AG10803 (cell line): ENCODE measurements at places on chromosomes 2 and 18.

- no peak for DNase-seq
Measured at GRCh38 chr2:226755631-226756030, 44.0 kb downstream of the IRS1 start.

GRCh38 chr2:31249009-31249690, 15.2 kb downstream of the EHD3 start:
- no peak for DNase-seq

GRCh38 chr2:135874777-135875365, 1.4 kb downstream of the MCM6 start:
- no peak for DNase-seq

DNA sequence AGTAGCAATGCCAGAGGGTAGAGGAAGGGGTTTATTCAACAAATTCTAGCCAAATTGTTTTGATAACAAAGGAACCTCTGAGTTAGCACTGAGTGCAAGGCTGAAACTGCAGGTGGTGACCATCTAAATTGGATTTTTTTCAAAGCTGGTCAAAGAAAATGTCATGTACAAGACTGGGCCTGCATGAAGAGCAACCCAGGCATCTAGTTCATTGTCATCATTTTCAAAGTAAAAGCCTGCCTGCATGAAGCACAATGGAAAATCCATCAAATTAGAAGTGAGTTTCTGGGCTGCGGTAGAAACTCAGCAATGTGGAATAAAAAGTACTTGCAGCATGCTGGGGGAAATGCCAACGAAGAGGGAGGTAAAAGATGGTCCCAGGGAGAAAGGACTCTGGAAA, 80.8 kb upstream of the PPP1CB start:
- no peak for DNase-seq

DNA sequence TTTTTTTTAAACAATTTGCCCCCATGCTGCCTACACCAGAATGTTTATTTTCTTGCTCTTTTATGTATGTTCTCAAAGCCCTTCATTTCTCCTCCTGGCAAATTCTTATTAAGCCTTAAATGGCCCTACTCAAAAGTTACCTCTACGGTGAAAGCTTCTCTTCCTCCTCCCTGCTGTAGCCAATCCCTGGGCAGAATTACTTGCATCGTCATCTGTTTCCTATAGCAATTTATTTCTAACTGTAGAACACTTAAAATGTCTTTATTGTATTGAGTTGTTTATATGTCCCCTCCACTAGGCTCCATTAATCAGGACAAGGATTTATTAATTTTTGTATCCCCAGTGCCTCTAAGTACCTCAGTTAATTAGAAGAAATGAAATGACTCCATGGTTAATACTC, 2.5 kb upstream of the RAD51AP2 start:
- DNase-seq, result no peak

- DNase-seq, result peak; percentile 35
Measured at GRCh38 chr2:47907039-47907781, 912 bp upstream of the FBXO11 start.

- no peak for DNase-seq
Measured at GRCh38 chr2:128568106-128568505, 249.4 kb upstream of the HS6ST1 start.

- DNase-seq, result peak; percentile 88
Measured at GRCh38 chr2:230408244-230408842, 7.7 kb upstream of the SP100 start.

GRCh38 chr2:39511605-39512433, 74.7 kb upstream of the MAP4K3 start:
- DNase-seq, result no peak

DNA sequence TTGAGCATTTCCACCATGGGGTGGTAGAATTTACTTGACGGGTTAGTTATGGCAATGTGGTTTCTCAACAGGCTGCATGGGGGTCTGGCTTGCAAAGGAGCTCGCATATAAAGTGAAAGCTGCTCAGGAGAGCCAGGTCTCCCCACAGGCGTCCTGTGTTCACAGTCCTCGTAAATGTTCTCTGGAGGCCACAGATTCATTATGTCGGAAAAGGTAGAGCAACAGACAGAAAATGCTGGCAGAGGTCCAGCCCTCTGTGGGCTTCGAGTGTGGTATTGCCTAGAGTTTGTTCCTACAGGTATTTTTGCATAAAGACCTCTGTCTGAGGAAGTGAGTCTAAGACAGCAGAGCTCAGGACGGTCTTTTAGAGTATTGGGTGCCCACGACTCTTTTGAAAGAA, 96.4 kb downstream of the CDCA7 start:
- no peak for DNase-seq

- no peak for DNase-seq
Measured at GRCh38 chr2:47035615-47036488, 119.3 kb downstream of the STPG4 start.
